ENCODE measurements at places on chromosomes 13 and 19.

DNA sequence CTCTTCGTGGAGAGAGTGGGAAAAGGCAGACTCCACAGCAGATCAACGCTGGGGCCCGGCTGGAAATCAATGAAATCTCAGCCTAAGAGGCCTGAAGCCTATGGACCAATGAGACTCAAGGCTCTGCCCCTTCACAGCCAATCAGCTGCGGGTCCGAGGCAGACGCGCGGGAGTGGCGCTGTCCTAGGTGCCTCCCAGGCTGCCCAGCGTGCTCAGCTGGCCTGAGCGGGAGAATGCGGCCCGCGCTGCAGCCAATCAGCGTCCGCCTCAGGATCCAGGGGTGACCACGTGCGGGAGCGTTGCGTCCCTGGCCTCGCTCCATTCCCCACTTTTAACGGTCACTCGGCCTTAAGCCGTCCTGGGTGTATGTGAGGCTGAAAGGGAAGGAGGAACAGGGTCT, at the start of gene ZBTB32:
TSS of gene ZBTB32 (plus strand) at position 341 of the 400 bp plus-strand sequence. CDS start 10,069 bp downstream, outside the sequence.
- peak; percentile 32 for DNase-seq

DNA sequence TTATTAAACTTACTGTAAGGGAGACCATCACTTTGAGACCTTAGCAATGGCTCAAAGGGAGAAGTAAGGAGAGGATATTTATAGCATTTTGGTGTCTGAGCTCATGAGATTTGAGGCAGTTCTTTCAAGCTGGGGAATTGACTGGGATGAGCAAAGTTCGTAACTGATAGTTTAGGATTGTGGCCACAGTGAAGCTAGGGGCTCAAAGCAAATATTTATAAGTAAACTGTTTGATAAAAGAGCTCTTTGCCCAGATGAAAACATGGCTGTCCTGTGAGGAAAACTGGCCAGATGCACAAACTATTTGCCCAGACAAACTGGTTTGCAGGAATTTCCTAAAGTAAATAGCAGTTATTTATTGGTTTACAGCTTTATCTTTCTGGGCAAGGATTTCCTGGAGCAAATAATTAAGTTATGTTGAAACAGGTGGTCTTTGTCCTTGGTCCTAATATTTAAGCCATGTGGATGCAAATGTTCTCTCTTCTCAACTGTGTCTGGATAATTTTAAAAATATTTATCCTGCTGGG, 59.7 kb upstream of the TMTC4 start:
- no peak for DNase-seq

GRCh38 chr13:65188721-65189120, 2041.4 kb downstream of the PCDH9 start:
- DNase-seq, result no peak

- DNase-seq, result no peak
These were observed 240.9 kb downstream of the GPC5 start for GRCh38 chr13:91639330-91639729.

GRCh38 chr19:53868892-53869804, 1.5 kb downstream of the MYADM start:
- DNase-seq, result peak; percentile 64

DNA sequence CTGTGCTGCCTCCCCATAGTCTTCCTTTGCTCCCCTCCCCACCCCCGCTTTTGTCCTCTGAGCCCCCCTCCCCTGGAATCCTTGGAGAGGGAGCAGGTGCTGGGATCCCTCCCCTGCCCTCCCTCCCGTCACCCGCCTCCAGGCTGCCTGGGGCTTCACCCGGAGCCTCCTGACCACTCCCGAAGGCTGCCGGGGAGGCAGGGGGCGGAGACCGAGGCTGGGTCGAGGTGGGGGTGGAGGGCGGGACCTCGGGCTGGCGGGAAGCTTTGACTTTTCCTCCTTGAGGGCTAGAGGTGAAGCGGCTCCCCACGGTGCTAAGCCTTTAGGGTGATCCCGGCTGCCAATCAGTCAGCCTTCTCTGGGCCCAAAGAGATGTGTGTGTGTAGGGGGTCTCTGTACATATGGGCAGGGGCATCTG, 1.5 kb downstream of the KMT5C start:
- peak; percentile 60 for DNase-seq

All from brain (organoid and tissue), 16 donors.